ENCODE measurements at places on chromosomes 12 and 14.

DNA sequence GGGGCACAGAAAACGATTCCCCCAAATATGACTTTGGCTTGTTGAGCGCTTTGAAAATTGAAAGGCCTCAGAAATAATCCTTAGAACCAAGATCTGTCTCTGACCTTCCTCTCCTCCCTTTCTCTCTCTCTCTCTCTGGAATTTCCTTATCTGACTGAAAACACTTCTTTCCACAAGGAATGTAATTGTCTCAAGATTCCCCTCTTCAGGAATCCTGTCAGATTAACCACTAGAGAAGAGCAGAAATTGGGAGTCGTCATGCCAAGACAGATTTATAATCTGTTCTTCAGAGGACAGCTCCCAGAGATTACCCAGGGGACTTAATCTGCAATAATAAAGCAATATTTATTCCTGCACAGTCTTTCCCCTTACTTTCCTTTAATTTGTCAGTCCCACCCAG lies 317.6 kb downstream of the ACSS3 start:
- no peak for DNase-seq

- no peak for DNase-seq
Observed at GRCh38 chr14:42628602-42629001, 1021.9 kb downstream of the LRFN5 start.

DNA sequence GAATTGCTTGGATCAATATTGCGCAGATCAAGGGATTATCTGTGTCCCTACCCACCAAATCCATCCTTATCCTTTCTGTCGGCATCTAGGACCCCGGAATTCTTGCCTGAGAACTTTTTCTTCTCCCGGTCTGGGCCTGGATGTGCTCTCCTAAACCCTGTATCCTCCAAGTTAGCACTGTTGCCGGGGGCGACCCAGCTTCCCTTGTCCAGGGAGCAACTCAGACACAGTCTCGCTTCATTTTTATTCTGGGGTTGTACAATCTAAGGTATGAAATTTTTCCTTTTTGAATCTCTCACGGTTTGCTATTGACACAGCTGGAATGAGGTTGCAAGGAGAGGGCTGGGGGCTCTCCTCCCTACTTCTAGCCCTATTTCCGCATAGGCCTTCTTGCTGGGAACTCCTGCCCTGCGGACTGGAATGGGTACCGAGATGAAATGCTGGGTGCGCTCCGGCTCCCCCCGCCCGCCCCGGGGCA lies 403 bp upstream of the PNP start:
- no peak for DNase-seq

DNA sequence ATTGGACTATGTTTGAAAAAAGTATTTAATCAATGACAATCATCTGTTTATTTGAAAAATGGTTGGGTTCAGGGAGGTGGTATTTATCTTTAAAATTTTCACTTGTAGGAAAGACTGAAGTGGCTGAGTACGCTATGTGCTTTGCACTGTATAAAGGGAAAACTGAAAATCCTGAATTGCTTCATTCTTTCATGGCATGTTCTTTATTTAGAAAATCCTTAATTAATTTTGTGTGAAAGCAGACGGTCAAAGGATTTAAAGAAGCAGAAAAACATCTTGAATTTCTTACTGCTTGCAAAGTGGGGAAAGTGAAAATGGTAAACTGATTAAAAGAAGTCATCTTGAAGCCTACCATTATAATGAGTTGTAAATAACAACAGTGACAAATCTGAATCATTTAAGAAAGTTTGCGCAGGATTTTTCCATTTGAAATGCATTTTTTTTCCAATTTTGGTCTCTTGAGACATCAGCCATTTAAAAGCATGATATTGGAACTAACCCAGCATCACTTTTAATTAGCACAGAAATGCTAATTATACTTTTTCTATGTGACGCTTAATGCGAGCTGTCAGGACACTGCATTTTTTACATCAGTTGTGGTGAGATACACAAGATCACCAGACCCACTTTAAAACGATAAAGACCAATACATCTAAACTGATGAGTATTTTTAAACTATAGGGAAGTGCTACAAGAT lies 169.0 kb downstream of the NEDD1 start:
- no peak for DNase-seq

DNA sequence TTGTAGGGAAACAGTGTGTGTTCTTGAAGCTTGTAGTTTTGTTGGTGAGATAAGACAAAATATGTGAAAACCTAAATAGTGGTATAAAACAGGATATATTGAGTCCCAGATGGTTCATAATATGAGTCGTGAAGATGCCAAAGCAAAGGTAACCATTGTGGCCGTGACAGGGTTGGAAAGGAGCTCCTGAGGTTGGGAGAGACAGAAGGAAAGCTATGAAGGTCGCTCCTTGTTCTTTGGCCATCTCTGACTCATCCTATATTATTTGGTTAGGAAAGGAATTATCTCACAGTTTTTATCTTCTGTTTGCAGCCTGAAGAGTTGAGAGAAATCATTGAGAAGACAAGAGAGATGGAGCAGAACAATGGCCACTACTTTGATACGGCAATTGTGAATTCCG lies 27.1 kb downstream of the ATP6V1D start:
- DNase-seq = no peak

- DNase-seq = peak; percentile 31
Observed at GRCh38 chr12:50070314-50071060, 13.1 kb downstream of the ASIC1 start.

- no peak for DNase-seq
Observed at GRCh38 chr12:69575346-69575745, 9.9 kb upstream of the CCT2 start.

- DNase-seq = no peak
Observed at GRCh38 chr12:98738002-98738401, 92.9 kb downstream of the APAF1 start.

GRCh38 chr14:55512421-55512820 lies 67.6 kb upstream of the KTN1 start:
- no peak for DNase-seq

- DNase-seq = no peak
Observed at GRCh38 chr12:132295101-132295526, 34.3 kb downstream of the GALNT9 start.

GRCh38 chr14:101196795-101197590 lies 293.5 kb upstream of the RTL1 start:
- DNase-seq = no peak

GRCh38 chr12:108048686-108049085 lies 80.4 kb upstream of the WSCD2 start:
- no peak for DNase-seq

- DNase-seq = no peak
Observed at GRCh38 chr12:51373187-51373586, 18.0 kb downstream of the GALNT6 start.

- no peak for DNase-seq
Observed at GRCh38 chr12:29818916-29819623, 35.3 kb upstream of the TMTC1 start.

DNA sequence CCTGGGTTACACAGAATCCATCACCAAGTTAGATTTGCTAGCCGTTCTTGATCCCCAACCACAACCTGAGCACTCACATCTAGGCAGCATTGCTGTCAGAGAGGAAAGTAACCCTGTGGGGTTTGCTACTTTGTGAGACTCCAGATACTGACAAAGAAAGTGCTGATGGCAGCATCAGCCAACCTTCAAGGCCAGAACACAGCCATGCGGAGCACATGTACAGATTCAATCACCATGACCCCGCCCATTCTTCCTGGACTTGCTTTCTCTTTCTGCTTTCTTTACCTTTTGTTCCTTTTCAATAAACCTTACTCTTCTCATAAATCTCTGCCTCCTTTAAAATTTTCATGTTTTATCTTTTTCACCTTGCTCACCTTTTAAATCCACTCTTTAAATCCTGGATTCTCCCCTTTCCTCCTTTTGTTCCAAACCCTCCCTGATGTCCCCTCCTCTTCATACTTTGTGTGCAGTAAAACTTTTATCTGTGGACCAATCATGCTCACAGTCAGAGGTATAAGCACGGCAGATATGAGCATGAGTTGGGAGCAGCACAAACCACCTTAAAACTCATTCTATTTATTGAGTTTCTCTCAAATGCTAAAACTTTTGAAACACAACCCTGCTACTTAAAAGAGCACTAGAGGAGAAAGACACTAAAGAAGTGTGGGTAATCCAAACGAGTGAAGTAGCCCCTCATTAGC lies 21.9 kb upstream of the CERS5 start:
- peak; percentile 14 for DNase-seq

DNA sequence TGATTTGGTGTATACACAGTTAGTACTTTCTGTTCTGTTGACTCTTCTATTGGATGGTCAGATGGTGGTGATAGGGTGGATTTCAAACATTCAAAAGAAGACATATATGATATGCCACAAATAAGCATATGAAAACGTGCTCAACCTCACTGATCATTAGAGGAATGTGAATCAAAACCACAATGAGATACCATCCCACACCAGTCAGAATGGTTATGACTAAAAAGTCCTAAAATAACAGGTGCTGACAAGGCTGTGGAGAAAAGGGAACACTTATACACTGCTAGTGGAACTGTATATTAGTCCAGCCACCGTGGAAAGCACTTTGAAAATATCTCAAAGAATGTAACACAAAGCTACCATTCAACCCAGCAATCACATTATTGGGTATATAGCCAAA lies 425.5 kb downstream of the C12orf50 start:
- DNase-seq = no peak

Measured in stimulated activated CD4-positive, alpha-beta T cell treated with anti-CD3 and anti-CD28 coated beads, TNF-alpha, amount 100 ng/mL, for 24 hours (primary cell).